NCI-H2081 (cell line): ENCODE measurements at places on chromosomes 1 and 21.

DNA sequence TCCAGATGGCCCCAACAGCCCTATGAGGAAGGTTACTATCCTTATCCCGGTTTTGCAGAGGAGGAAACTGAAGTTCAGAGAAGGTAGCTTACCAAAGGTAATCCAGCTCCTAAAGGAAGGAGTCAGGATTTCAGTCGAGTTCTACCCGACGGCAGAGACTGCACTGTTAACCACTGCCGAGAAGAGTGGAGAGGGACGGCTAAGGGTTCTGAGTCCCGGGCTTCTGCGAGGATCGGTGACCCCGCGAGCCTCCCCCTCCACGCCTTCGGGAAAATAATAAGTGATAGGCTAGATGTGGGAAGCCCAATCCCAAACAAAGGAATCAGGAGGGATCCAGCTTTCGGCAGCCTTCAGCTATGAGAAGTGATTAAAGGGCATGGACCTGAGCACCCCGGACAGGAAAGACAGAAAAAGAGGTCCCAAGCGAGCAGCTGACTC, 587 bp downstream of the TMEM53 start:
- DNase-seq, result no peak

DNA sequence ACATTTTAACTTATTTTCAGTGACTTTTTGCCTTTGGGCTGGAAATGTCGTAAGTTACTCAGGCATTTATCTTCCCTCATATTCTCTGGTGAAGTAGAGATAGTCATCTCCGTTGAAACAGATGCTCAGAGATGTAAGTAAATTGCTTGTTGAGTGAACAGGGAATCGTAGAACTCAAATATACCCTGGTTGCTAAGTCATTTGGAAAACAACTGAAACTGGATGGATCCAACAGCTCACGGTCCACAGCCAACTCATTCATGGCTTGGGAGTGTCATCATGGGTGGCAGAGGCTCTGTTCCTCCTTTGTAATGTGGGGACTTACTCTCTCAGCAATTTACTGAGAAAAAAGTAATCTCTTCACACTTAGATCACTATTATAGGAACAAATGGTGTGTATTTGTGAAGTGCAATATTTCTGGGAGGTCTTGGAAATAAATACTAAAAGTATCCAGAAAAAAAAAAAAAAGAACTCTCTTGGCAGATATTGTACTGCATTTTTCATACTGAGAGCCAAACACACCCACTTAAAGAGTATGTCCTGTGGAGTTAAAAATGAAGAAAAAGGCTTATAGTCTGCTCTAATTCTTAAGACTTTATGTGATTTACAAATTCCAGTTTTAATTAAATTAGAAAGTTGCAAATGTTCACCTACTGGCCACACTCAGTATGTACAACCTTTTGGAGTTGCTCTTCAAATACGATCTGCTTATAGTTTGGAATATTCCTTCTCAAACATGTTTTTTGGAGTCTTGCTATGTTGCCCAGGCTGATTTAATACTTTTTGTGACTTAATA, 107.4 kb downstream of the LEPR start:
- peak; percentile 13 for DNase-seq

DNA sequence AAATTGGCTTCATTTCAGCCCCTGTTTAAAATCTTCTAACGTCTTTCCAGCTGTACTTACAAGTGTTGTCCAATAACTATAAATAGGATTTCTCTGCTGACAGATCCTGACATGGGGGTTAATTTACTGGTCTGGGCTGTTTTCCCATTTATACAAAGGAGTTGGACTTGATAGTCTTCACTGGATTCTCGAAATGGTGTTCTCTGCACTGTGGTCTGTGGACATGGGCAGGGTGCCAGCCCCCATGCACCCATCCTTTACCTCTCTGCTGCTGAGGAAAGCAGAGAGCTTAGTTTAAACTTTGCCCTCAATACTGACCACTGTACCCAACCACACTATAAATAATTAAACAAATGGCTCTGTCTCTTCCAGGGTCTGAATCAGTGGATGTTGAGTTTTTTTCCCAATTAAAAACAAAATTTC, 5.2 kb downstream of the DIO1 start:
- no peak for DNase-seq

DNA sequence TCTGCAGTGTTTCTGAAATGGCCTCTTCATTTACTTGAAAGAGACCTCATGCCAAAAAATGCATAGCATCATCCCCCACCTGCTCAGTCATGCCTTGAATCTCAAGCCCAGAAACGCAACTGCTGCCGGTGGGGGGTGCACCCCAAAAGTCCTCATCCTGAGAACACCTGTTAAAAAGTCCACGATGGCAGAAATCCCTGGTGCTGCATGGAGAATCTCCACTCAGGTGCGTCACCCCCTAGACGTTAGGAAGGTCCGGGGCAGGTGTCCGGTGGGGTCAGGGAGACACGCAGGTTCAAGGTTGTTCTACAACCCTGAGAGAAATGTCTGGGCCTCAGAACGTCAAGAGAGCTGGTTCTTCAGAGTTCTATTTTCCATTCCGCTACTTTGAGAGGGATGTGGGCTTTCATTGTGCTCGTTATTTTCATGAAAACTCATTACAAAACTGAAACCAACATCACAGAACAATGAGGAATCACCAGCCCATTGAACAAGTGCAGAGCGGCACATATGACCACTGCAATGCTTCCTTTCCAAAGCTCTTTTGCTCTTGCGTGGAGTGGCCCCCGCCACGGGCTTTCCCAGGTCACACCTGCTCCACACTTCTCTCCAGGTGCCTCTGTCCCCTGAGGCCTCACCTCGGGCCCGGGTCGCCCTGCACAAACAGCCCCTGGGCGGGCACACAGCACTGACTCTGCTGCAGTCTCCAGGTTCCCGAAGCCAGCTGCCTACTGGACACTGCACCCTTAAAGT, 201.9 kb downstream of the TOMM20 start:
- DNase-seq, result no peak

GRCh38 chr1:25825605-25826004, 5.9 kb downstream of the MTFR1L start:
- no peak for DNase-seq

- DNase-seq, result peak; percentile 19
Measured at GRCh38 chr1:190179817-190180216, 297.8 kb downstream of the BRINP3 start.

DNA sequence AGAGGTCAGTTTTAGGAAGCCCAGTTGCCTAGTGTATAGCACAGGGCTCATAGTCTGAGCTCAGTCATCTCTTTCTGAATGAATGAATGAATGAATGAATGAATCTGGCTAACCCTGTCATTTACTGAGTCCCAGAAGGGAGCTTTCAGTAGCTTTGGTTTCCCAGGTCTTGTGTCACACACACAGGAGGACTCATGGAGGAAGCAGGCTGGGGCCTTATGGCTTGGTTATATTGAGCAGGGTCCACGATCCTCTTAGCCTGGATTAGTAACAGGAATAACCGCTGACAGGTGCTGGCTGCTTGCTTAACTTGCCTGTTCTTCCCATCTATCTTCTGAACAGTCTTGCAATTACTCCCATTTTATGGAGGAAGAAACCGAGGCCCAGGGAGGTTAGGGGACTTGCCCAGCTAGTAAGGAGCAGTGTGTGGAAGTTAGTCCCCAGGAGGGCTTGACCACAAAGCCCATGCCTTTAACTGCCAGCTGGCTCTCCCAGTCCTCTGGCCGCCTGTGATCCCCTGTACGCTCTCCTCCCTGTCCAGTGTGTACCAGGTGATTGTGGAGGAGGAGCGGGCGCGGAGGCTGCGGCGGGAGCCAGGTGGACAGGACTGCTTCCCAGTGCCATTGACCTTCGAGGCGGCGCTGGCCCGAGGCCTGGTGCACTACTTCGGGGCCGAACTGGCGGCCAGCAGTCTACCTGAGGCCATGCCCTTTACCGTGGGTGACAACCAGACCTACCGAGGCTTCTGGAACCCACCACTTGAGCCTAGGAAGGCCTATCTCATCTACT, 46.0 kb downstream of the PTPRU start:
- DNase-seq, result no peak

- no peak for DNase-seq
Measured at GRCh38 chr1:22247527-22248245, 104.8 kb upstream of the WNT4 start.

- no peak for DNase-seq
Measured at GRCh38 chr1:49050041-49050440, 273.4 kb upstream of the BEND5 start.

DNA sequence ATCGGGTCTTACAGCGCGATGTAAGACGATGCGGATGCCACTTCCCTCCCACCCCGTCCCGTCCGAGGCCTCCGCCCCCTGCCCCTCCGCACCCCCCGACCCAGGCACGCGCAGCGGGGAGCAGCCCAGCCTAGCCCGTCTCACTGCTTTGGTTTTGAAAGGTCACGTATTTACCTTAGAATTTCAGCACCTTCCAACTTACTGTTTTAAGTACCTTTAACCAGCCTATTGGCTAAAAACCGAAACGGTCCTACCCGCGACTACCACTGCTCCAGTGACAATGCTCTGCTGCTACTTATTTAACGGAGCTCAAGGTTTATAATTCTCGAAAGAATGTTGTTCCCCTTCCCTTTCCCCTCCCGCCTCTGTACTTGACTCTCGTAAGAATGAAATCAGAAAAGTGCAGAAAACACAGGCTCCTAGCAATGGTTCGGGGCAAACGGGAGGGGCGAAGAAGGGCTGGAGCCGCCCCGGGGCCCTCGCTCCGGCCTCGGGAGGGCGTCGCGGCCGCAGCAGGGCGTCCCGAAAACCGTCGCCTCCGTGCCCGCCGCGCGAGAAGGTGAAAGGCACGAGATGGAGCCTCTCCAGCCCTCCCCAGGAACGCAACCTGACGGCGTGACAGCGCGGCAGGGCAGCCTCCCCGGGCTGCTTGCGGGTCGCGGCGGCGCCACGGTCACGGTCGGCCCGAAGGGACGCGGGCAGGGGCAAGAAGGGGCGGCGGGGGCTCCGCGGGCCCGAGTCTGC, 667 bp downstream of the TMEM50B start:
- peak; percentile 3 for DNase-seq
